ENCODE measurements at places on chromosomes 6 and 20.

GRCh38 chr6:56949265-56949664 is 5.6 kb upstream of the BEND6 start:
- no peak for DNase-seq

DNA sequence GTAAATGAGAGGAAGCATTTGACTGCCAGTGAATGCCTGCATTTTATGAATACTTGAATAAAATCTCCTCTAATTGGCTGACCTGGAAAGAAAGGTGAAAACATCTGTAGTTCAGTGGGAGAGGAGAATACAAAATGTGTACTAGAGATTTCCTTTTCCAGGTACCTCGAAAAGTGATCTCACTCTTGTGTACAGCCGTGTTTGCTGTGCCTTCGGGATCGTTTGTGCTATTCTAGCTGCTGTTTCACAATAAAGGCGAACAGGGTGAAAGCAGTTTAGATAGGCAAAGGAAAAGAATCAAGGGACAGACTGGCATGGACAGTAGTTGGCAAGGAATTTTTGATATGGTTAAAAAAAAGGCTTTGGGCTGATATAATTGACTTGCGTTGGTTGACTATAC is 112.3 kb downstream of the ARID1B start:
- DNase-seq = no peak

DNA sequence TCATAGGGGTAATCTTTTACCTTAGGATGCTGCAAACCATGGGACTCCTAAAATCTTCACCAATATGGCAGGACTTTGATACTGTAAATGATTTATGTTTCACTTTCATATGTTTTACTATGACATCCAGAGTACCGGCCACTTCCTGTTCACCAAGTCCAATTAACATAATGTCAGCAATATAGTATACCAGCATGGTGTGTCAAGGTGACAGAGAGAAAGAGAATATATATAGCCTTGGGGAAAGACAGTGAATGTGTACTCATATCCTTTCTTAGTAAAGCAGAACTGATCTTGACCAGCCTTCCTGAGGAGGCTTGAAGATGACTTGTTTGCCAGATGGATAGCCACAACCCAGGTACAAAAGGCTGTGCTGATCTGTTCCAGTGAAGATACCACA is 127.9 kb downstream of the NRN1 start:
- no peak for DNase-seq

GRCh38 chr20:48862279-48862678 is 34.5 kb upstream of the PREX1 start:
- no peak for DNase-seq

DNA sequence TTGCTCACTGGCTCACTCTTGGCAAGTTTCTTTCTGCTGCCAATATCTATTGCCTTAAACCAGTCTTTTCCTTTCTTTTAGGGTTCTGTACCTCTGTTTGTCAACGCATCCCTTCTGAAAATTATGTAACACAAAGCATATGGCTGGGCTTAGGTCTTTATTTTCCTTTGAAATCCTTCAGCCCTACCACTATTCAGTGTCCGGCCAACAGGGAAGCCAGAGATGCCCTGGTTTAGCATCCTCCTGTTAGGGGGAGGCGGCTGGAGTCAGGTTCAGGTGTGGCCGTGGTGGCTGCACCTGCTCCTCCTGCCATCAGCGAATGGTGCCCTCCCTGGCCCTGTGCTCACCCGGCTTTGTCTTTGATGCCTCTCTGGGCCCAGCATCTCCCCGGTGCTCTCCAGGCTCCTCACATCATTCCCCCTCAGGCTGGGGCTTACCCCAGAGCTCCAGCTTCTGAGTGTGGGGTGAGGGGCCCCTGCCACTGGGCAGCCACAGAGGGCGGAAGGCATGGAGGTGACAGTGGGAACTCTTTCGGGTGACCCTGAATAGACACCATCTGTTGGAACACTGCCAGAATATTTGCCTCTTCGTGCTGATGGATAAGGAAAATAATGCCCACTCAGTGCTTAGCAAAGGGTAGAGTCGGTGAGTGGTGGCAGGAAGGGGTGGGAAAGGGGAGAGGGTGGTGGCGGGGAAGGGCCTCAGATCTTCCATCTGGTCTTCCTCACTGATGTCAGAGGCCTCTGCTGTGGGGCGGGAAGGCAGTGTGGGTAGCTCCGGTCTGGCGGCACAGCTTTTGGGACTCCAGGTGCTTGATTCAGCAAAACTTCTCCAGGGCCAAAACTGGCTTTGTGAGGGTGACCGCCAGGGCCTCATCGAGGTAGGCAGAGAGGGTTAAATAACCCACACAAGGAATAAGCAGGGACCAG is 97.2 kb downstream of the DACT2 start:
- no peak for DNase-seq

DNA sequence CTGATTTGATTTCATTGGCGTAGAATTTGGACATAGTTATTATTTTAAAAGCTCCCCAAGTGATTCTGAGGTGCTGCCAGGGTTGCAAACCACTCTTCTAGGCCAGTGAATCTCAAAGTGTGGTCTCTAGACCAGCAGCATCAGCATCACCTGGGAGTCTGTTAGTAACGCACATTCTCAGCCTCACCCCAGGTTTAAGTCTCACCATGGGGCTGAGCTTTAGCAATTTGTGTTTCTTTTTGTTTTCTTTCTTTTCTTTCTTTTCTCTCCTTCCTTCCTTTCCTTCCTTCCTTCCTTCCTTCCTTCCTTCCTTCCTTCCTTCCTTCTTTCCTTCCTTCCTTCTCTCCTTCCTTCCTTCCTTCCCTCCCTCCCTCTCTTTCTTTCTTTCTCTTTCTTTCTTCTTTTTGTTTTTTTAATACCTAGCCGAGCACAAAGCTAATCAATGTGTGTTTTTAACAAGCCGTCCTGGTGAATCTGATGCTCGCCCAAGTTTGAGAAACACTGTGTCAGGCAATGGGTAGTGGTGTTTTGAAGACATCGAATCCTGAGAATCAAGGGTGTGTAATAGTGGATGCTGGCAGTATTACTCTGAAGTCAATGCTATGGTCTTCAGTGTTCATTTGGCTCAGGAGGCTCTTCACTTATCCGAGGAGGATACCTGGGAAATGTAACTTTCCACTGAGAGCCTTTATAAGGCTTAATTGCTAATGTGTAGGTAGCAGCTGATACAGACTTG is 104.9 kb downstream of the SLX4IP start:
- DNase-seq = no peak

All from left colon (tissue), 2 donors.